Kidney tubule cell (primary cell): ENCODE measurements at places on chromosomes 7 and 10.

DNA sequence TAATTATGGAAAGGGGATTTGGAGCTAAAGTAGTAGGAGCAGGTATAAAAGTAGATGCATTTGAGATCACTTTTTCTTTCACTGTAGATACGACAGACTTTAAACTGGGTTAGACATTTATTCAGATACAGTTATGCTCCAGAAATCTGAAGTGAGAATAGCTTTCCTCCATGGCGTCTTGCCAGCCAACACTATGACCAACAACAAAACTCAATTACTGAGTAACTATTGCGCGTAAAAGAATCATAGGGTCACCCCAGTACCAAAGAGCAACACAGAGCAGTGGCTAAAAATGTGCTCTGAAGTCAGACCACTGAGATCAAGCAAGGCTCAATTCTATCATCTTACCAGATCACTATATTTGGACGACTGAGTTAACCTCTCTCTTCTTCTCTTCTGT, 262.5 kb upstream of the SORCS1 start:
- peak; percentile 72 for DNase-seq

GRCh38 chr7:138625084-138625848, 75.9 kb downstream of the SVOPL start:
- no peak for DNase-seq

GRCh38 chr10:70053841-70054288, 1.2 kb downstream of the MACROH2A2 start:
- peak; percentile 61 for DNase-seq

DNA sequence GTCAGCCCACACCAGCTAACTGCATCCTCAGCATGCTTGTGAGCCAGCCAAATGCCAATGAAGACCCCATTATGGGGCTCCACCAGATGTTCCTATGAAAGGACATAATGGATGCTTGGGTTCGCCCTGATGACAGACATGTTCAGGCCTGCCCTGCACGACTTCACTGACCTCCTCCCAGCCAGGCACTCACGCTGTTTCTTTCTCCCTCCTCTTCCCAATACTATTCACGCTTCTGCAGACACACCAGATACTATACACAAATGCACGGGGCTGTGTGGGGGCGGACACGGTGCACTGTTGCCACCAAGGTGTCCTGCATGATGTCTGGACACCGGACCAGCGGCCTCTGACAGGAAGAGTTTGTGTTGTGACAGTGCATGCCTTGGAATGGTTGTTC, 284.2 kb downstream of the PRPF18 start:
- DNase-seq, result no peak

GRCh38 chr10:122010405-122011050, 21.6 kb downstream of the TACC2 start:
- DNase-seq, result no peak

DNA sequence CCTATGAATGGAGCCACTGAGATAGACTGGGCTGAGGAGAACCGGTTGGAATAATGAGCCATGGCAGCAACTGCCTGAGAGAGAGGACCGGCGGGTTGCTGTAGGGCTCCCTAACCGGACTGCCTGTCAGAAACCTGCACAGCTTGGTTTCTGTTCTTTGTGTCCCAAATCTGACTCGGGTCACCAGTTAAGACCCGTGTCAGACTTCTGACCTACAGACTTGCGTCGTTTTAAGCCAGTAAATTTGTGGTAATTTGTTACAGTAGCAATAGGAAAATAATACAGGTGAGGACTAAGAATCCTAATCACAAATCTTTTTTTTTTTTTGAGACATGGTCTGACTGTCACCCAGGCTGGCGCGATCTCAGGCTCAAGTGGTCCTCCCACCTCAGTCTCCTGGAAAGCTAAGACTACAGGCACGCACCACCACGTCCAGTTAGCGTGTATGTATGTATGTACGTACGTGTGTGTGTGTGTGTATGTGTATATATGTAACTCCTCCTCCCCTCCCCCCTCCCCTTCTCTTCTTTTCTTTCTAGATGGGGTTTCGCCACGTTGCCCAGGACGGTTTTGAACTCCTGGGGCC, 672 bp upstream of the DDX56 start:
- DNase-seq, result no peak

- peak; percentile 57 for DNase-seq
These were observed 13.3 kb upstream of the PRDX3 start for GRCh38 chr10:119191881-119192280.

- DNase-seq, result no peak
These were observed 7.4 kb downstream of the ZNF487 start for GRCh38 chr10:43444323-43444722.

DNA sequence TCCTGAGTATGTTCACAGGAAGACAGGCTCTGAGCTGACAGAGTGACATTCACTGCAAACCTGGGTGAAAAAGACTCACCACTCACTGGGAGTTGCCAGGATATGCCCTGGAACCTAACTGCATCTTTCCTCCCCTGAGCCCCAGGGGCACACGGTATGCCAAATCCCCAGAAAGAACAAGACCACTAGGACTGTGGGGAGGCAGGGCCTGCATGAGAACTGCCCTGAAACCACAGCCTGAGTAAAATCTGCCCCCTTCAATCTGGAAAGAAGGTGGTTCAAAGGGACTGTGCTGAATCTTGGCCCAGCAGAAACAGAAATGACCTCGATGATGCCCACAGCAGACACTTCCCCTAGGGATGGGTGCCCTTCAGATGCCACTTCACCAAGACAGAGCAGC, 6.5 kb downstream of the FAM53B start:
- no peak for DNase-seq

DNA sequence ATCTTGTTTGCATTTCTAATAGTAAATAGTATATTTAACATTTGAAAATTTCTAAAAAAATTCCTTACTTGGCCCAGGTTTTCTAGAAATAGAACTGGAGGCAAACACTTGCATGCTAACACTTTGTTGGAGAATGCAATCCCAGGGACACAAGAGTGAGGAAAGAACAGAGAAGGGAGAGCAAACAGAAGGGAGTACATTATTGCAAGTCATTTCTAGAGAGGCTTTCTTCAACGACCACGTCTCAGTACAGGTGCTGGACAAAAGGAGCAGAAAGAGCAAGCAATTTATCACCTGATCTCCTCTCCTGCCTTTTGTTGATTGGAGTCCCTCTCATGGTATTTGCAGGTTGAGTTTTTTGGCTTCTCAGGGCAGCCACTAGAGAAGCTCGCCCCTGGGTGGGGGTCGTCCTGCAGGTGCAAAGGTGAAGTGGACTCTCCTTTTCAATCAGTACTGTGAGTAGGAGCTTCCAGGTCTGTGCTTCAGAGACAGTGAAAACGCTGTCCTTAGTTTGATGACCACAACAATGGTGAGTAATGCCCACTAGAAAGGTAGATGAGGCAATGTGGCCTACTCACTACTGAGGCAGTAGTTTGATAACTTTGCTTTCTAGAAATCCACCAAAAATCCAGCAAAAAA, 5.2 kb downstream of the CPED1 start:
- peak; percentile 42 for DNase-seq

GRCh38 chr10:33223326-33224000, 111.0 kb downstream of the NRP1 start:
- DNase-seq, result peak; percentile 32

- peak; percentile 78 for DNase-seq
These were observed 110.4 kb downstream of the SFMBT2 start for GRCh38 chr10:7300384-7300971.

DNA sequence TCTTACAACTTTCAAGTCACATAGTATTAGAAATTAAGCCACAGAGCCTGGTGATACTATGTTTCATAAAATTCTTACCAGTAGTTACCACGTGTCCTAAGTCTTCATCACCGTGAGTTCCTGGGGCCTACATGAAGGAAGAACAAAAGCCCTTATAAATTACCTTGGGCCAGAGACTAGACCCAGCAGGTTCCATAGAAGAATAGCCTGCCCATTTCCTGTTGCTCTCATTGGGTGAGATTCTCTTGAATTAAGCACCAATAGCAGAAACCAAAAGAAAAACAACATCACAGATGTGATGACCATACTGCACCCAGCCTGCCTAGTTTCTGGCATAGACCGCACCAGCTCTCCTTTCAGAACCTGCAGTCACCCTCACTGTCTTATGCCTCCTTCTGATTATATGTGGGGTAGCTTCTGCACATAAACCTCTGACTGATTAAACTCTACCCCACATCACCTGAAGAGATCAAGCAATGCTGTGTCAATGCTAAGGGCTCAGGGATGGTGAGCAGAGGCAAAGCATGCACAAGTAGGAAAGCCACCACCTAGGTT, 18.0 kb upstream of the SEM1 start:
- no peak for DNase-seq

DNA sequence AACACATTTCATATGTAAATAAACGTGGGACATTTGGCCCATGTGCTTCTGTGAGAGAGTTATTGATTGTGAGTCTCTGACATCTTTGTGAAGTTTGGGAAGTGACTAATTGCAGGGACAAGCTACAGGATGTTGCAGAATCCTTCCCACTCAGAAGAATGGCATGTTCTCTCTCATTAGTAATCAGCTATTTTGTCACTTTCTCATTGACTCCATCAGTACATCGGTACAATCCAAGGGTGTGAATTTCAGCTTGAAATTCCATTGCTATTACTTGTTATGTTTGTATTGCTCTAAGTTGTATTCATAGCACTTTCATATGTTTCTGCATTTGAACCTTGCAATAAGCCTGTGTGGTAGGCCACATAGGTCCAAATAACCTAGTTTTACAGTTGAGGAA, 100.0 kb upstream of the KCNMA1 start:
- peak; percentile 97 for DNase-seq

DNA sequence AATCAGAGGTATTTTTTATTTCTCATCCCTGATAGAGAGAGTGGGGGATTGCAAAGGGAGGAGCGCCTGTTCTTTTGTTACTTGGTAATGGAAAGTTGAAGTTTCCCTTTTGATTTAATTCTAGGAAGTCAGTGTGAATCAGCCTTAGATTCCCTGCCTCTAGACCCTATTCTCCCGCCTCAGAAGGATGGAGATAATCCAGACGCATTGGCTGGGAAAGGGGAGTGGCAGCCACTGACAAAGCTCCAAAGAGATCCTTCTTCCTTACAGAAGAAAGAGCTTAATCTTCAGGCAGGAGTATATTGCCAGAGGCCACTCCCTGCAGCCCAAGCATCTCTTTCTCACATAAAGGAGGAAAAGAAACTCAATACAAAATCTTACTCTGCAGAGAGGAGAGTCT, 122.3 kb upstream of the GALNT17 start:
- DNase-seq, result no peak

- peak; percentile 30 for DNase-seq
These were observed 165.2 kb downstream of the PTEN start for GRCh38 chr10:88028654-88029053.

- peak; percentile 51 for DNase-seq
These were observed 427.1 kb downstream of the TNS3 start for GRCh38 chr7:47154791-47155190.

DNA sequence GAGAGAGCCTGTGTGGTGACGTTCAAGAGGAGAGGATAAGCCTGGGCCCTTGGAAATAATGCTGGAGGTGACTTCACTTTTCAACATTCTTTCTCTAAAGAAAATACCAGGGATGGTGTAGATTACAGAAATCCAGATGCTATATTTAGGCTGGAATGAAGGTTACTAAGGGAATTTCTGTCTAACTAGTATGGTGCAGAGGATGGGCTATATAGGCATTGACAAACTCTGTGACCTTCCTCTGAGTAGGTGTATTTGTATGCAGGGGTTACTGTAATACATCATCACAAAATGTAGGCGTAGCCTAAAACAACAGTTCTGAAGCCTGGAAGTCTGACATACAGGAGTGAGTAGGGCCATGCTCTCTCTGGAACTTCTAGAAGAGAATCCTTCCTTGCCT, 155.3 kb upstream of the INHBA start:
- DNase-seq, result no peak

- no peak for DNase-seq
These were observed 469.0 kb upstream of the IGFBP3 start for GRCh38 chr7:46390042-46390441.

- DNase-seq, result peak; percentile 89
These were observed 102.6 kb downstream of the DLG5 start for GRCh38 chr10:77823811-77824542.

- DNase-seq, result no peak
These were observed 11.1 kb downstream of the H2BK1 start for GRCh38 chr7:151198945-151199848.

DNA sequence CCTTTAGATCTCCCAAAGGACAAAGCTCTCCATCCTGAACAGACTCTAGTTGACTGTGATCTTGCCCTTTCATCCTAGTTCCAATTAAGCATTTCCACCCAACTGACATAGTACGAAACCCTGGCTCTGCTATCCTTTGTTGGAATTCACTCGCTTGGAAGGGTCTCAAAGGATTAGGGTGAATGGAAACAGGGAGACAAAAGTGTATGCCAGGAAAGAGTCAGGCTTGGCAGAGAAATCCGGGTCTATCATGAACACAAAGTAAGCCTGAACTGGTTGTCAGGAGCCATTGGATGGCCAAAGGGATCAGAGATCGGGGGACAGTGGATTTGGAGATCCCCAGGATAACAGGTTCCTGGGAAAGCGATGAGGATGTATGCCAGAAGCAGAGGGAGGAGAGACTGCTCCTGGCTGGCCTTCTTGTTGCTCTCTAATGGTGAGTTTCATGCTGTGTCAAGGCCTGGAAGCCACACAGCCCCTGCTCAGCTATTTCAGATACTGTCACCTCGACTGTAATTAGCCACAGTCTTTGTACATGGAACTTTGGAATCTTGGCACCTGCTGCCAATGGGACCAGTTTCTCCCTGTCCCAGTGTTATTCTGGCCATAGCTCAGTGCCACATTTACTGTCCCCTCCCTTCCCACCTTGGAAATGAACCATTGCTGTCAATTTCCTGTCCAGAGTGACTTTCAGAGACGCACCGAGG, 1168.7 kb upstream of the AUTS2 start:
- DNase-seq, result no peak

- DNase-seq, result no peak
These were observed 20.3 kb upstream of the CPXM2 start for GRCh38 chr10:123911866-123912265.
